Amniotic epithelial cell (primary cell): ENCODE measurements at places on chromosomes 11 and 22.

GRCh38 chr11:116953530-116954285 is 116.3 kb upstream of the APOA1 start:
- no peak for DNase-seq

- no peak for DNase-seq
These were observed 254.8 kb downstream of the GUCY1A2 start for GRCh38 chr11:106763501-106763900.

DNA sequence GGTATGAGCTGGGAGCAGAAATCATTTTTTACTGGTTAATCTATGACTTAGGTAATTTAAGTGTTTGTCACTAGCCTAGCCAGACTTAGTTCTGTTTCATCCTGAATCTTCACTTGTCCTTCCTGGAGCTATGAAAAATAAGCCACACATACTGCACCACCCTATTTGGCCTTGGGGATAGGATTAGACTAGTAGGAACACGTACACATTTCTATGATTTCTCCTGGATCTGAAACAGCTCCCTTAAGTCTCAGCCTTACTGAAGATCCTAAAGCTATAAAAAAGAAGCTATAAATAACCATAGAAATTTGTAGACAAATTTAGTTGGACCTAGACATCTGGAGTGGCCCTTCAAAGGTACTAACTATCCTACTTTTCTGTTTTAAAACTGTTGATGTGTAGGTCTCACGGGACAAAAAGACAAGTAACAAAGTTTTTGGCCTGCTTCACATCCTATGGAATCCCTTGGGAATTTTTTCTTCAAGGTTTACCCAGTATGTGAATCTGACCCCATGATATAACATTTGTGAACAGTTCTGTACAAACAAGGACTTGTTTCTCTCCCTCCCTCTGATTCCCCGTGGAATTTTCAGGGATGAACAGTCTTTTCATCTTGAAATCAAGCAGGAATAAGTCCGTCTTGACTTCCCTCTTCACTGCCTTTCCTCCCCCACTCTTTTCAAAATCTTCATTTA is 275.0 kb downstream of the FAM76B start:
- DNase-seq, result no peak

DNA sequence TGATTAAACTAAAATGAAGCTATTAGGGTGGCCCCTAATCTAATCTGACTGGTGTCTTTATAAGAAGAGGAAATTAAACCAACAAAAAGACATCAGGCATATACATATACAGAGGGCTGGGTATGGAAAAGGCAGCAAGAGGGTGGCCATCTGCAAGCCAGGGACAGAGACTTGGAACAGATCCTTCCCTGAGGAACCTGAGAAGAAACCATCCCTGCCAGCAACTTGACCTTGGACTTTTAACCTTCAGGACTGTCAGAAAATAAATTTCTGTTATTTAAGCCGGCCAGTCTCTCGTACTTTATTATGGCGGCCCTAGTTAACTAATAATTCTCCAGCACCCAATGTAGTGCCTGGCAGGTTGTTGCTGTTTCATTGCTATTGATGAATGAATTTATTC is 361.5 kb upstream of the PDGFD start:
- DNase-seq, result no peak

- peak; percentile 2 for DNase-seq
These were observed 345.4 kb upstream of the KIRREL3 start for GRCh38 chr11:127345819-127346459.

DNA sequence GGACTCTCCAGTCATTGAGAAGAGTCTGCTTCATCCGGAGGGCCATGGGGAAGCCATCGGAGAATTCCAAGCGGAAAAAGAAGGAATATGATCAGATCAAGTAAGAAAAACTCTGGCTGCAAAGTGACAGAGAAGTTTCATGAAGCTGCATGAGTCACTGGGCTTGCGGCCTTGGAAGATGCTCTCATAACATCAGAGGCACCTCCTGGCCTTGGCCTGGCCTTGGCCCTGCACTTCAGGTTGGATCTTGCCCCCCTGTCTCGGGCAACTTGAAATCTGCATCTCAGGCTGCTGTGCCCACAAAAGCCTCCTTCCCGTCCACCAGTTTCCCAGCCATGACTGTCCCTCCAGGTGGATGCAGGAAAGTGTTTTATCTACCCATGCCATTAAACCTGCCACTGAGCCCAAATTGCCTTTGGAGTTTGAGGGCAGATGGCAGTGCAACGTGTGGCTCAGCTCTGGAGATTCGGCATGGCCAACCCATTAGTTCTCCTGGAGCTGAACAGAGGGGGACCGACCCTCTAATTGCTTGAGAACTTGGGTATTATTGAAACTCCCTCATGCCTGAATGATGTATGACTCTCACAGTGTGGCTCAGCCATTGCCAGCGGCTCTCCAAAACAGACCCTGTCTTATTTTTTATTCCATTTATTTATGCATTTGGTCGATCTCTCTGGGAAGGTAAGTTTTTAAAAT is 66.7 kb downstream of the SEZ6L start:
- DNase-seq, result no peak

DNA sequence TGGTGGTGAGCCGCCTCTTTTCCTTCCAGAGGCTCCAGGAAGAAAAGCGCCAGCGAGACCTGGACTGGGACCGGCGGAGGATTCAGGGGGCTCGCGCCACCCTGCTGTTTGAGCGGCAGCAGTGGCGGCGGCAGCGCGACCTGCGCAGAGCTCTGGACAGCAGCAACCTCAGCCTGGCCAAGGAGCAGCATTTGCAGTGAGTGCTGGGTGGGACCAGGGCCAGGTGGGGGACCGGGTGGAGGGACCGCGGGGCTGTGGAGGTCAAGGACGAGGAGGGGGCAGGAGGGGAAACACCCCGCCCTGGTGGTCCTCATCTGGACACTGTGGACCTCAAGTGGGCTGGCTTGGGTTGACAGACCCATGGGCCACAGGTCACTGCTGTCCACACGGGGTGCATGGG is 17.4 kb downstream of the RIBC2 start:
- DNase-seq, result no peak

GRCh38 chr11:15229069-15229468 is 114.3 kb downstream of the INSC start:
- peak; percentile 30 for DNase-seq

- DNase-seq, result no peak
These were observed 18.7 kb upstream of the LRP5 start for GRCh38 chr11:68293708-68294107.

GRCh38 chr11:2142300-2142759 is 3.1 kb upstream of the IGF2 start:
- DNase-seq, result peak; percentile 67

DNA sequence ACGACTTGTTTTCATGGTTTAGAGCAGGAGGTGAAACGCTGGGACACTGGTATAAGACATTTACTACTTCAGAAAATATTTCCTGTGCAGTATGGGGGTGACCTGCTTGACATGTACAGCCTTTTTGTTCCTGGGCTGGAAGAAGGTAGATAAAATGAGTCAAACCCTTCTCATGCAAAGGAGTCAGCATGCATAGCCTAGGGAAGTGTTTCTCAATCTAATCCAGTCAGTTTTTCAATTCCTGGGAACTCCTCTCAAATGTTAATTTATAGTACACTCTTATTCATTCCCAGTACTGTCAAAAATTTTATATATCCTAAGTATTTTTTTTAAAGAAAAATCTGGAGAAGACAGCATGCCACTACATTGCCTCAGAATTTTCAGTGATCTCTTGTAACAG is 154.7 kb upstream of the GUCY1A2 start:
- no peak for DNase-seq

GRCh38 chr11:113531575-113532451 is 56.6 kb upstream of the DRD2 start:
- DNase-seq, result no peak

GRCh38 chr11:116649268-116649667 is 123.5 kb downstream of the BUD13 start:
- no peak for DNase-seq

DNA sequence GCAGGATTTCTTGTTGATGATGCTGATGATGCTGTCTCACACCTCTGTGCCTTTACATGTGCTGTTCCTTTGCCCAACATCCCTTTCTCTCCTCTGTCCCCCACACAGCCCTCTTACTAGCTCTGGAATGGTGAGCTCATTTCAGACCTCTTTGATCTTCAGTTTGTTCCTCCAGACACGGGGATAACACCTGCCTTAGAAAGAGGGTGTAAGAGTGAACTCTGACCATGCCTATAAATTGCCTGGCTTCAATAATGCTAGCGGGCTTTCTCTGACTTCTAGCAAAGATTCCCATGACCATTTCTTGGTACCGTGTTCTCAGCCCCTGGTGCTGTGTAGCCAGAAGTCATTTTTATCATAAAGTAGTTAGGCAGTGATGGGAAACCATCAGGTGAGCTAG is 55.9 kb upstream of the DRD2 start:
- no peak for DNase-seq

DNA sequence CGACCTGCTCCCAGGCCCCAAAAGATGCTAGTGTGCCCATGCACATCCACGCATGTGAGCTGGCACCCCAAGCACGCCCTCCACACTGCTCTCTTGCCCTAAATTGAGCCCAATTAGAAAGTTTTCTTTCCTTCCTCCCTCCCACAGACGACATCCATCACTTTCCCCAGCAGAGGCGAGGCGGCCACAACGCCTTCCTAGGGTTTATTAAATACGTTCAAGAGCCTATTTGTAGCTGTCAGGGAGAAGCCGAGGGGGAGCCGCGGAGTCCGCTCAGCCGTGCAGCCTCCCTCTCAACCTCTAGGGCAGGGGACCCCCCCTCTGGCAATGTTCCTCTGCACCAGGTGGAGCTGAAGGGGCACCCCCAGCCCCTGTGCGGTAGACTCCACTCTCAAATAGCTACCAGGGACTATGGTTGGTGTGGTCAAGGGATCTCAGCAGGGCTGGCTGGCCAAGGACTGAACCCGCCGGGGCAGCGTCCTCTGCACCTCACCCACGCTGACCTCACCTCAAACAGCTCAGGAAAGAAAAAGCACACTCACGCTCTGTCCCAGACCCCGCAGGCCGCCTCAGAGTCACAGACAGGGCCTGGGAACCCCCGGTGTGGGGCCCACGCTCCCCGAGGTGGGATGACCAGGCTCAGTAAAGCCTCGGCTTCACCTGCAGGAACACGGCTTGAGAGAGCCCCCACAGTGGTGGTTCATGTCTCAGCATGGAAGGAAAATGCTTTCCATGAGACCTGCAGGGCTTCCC is 152.4 kb downstream of the DSCAML1 start:
- DNase-seq, result no peak

GRCh38 chr22:43535741-43536140 is 123.9 kb downstream of the MPPED1 start:
- DNase-seq, result no peak

- no peak for DNase-seq
These were observed 109.3 kb upstream of the SNX19 start for GRCh38 chr11:131025421-131026125.

GRCh38 chr22:49247194-49247924 is 580.3 kb downstream of the BRD1 start:
- DNase-seq, result no peak

- DNase-seq, result peak; percentile 78
These were observed 14.3 kb downstream of the LRRC75B start for GRCh38 chr22:24578355-24579257.

GRCh38 chr11:134374891-134375550 is 37.0 kb downstream of the B3GAT1 start:
- no peak for DNase-seq

DNA sequence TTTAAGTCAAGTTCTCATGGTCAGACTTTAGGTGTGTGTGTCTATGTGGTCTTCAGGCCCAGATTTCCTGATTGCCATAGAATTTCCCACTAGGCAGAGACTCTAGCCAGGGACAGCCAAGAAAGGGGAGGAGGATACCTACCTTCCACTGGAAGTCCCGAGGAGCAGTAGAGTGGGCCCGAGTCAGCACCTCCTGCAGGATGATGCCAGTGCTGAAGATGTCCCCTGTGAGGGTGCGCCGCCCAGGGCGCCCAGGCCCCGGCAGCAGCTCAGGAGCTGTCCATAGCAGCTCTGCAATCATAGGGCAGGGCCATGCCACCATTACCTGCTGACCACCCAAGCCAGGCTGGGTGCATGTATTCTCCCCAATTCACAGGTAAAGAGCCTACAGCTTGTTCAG is 41.6 kb upstream of the LRRC32 start:
- DNase-seq, result no peak

- no peak for DNase-seq
These were observed 58.7 kb upstream of the B3GNT6 start for GRCh38 chr11:76975513-76975912.

- DNase-seq, result no peak
These were observed 149.7 kb upstream of the PLET1 start for GRCh38 chr11:112410325-112410724.

- DNase-seq, result no peak
These were observed 169.0 kb upstream of the GRK3 start for GRCh38 chr22:25395468-25395867.

- DNase-seq, result no peak
These were observed 327.1 kb upstream of the B3GAT1 start for GRCh38 chr11:134739136-134739535.

- DNase-seq, result peak; percentile 37
These were observed 88.8 kb downstream of the CD44 start for GRCh38 chr11:35227576-35228327.

- peak; percentile 100 for DNase-seq
These were observed at the start of gene TMX2 for GRCh38 chr11:57712256-57713150. Gene TMX2 (plus strand): TSS chr11:57712593. CDS start chr11:57712619, 26 bp downstream.

DNA sequence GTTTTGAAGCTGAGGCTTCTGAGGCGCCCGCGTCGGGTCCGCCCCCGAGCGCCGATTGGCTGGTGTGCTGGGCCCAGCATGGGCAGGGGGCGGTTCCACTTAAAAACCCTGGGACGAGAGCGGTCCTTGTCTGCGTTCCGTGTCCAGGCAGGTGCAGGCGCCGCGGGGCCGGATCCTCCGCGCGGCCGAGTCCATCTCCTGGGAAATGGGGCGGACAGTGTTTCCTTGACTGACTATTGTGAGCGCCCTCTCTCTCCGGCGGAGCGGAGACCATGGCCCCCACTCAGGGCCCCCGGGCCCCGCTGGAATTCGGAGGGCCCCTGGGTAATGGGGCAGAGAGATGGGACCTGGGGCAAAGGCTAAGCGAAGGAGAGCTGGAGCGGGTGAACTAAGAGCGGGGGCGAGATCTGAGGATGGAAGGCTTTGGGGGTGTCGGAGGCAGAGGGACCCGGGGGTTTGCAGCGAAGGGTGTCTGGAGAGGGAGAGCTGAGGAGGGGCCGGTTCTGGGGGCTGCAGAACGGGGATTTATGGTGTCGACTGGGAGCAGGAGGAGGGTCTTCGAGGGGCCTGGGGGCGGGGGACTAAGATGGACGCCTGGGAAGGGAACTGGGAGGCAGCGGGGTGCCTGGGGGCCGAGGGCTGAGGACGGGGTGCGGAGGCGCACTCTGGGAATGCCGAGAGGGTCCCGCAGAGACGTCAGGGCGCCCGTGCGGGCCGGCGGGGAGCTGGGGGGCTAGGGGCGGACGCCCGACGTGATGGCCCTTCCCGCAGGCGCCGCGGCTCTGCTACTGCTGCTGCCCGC is at the start of gene TM7SF2:
TM7SF2 (plus strand) TSS at position 129 of the 802 bp plus-strand sequence; CDS start at position 273, 144 bp downstream.
- DNase-seq, result peak; percentile 85

DNA sequence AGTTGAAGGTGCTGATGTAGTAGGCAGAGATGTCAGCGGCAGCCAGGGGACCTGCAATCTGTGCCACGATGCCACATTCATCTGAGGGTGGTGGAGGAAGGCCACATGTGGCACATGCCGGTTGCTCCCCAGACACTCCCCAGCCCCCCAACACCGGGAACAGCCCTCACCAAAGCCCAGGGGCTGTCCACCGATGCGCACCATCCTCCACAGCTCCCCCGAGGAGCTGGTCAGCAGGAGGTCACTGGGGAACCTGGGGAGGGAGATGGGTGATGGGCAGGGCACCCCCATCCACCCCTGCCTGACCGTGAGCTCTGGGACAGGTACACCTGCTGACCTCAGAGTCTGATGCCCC is 3.5 kb downstream of the CASTOR1 start:
- no peak for DNase-seq
